ENCODE measurements at places on chromosomes 6 and 20. TPM values are rescaled to one million over a fixed set of nuclear protein-coding genes. Genes with fewer than 3 reads are reported as not detected.

DNA sequence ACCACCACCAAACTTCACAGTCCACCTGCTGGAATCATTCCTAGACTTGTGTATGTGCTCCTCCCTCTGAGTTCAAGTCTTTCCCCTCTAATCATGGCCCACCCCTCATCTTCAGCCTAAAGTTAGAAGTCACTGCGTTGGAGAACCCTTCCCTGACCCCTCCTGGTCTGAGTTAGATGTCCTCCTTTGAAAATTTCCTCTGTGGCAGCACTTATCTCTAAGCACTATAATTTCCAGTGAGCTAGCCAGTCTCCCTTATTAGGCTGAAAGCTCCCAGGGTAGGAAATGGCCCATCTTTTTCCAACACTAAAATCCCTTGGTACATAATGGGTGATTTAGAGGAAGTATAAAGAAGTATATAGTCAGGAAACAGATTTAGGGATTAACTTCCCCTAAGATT is 63.2 kb downstream of the SESN1 start:
- ATAC-seq: no peak

DNA sequence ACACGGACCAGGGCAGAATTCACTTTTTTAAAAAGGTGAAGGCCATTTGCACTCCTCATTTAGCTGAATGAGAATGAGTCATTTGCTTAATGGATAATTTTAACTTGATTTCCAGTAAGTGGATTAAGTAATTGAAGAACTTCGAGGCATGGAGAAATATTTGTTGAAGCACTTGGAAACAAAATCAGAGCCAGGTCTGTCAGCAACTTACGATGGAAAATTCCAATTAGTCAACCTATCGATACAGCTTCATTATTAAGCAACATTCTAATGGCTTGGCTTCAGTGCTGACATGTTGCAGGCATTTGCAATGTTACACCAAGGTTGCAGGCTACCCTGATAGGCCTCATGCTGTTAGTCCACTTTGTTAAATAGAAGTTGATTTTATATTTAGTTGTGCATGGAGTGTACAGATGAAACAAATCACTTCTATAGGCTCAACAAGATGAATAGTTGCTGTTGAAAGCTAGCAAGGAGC is 423.5 kb upstream of the SLC35B3 start:
- ATAC-seq: peak; percentile 11

- peak; percentile 44 for ATAC-seq
Measured at GRCh38 chr20:3209946-3210317, 634 bp downstream of the ITPA start.

DNA sequence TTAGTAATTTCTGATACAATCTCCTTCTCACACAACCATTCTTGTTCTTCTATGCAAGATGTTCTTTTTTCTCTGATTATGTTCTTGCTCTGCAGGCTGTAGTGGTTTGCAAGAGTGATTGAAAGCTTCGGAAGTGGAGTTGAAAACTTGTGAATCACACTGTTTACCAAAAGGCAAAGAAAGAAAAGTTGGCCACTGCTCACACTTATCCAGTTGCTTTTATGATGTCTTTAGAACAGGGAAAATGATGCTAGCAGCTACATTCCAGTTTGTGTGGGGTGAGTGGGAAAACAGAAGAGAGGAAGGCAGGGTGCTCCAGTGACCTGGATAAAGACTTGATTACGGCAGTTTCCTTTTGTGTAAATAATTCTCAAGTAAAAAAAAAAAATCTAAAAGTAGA is 583.3 kb downstream of the TENT5A start:
- ATAC-seq: no peak

The PTCRA gene
- total RNA-seq: not detected
